Mammary microvascular endothelial cell (primary cell): ENCODE measurements at places on chromosomes 2 and 18. TPM values are rescaled to one million over a fixed set of nuclear protein-coding genes. Genes with fewer than 3 reads are reported as not detected.

Gene KCNF1
- total RNA-seq, result 0.20 and 0.33 TPM in 2 replicates

Gene KIF5C
- total RNA-seq, result 0.25 and 0.33 TPM in 2 replicates

Gene SERPINB3
- total RNA-seq, result not detected in 2 replicates

Gene DUSP19
- total RNA-seq, result 3.1 and 4.5 TPM in 2 replicates
